Spinal cord (tissue), 10 donors: ENCODE measurements at places on chromosomes 4 and X. TPM values are rescaled to one million over a fixed set of nuclear protein-coding genes. Genes with fewer than 3 reads are reported as not detected.
A peak's percentile ranks its signal among the peaks of the same experiment; 100 is the strongest.

SRPK3 gene
- total RNA-seq = 1.3 TPM

BCORL1 gene
- total RNA-seq = 5.2 TPM

CPLX1 gene
- 5.3 TPM for total RNA-seq

CEP135 gene
- total RNA-seq = 11.0 TPM

CCDC160 gene
- total RNA-seq = 4.2 TPM

PPEF2 gene
- total RNA-seq = 0.06 TPM

EPHA5 gene
- total RNA-seq = 14.1 TPM

RTL3 gene
- total RNA-seq = 0.10 TPM

WDR45 gene
- total RNA-seq = 47.3 TPM

ASB12 gene
- total RNA-seq = 0.22 TPM

MAGEA1 gene
- not detected for total RNA-seq

CCDC158 gene
- total RNA-seq = 0.99 TPM

ADH1A gene
- total RNA-seq = not detected

SASH3 gene
- 8.2 TPM for total RNA-seq

NEUROG2 gene
- total RNA-seq = 1.0 TPM

DNA sequence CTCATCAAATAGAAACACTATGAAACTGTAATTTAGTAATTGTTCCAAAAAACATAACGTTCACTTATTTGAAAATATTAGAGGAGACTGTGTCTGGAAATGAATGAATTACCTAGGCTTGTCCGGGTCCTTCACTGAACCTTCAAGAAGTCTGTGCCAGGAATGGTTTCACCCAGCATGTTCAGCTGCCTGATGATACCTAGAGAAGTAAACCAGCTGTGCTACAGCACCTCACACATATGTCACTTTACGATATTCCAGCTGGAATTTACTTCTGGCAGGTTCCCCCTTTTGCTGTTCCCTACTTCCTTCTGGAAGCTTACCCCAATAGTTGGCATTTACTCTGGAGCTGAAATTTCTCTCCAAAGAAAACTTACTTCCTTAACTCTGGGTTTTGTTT lies 906.5 kb downstream of the FAT4 start:
- H3K4me3 ChIP-seq = no peak overlapping the region
- H3K27me3 ChIP-seq = no peaks in the 10 kb centered on the region
- no peak overlapping the region for H3K27ac ChIP-seq
- H3K36me3 ChIP-seq = no peaks in the 10 kb centered on the region
- no peaks in the 10 kb centered on the region for H3K4me1 ChIP-seq
- DNase-seq = no peak

- no peaks in the 10 kb centered on the region for H3K4me1 ChIP-seq
- no peaks in the 10 kb centered on the region for H3K36me3 ChIP-seq
- H3K27ac ChIP-seq = no peak overlapping the region
- no peak for DNase-seq
Observed at GRCh38 chr4:24973404-24973746, 57.4 kb downstream of the LGI2 start.

GRCh38 chr4:30716158-30716557 lies 4.0 kb upstream of the PCDH7 start:
- DNase-seq = no peak
- no peaks in the 10 kb centered on the region for H3K27me3 ChIP-seq
- no peaks in the 10 kb centered on the region for H3K36me3 ChIP-seq
- peak overlapping the region; percentile 98 for H3K27ac ChIP-seq
- H3K4me1 ChIP-seq = peaks cover 23% of the 10 kb centered on the region

GRCh38 chr4:8319731-8320385 lies 50.3 kb downstream of the HTRA3 start:
- peak; percentile 2 for DNase-seq
- H3K4me1 ChIP-seq = peaks cover 20% of the 10 kb centered on the region
- H3K27ac ChIP-seq = no peak overlapping the region
- H3K36me3 ChIP-seq = no peaks in the 10 kb centered on the region

GRCh38 chrX:43706786-43707370 lies 50.8 kb downstream of the MAOA start:
- H3K4me3 ChIP-seq = no peak overlapping the region
- H3K27me3 ChIP-seq = peaks cover 2% of the 10 kb centered on the region
- no peak for DNase-seq
- no peaks in the 10 kb centered on the region for H3K4me1 ChIP-seq
- H3K36me3 ChIP-seq = no peaks in the 10 kb centered on the region

DNA sequence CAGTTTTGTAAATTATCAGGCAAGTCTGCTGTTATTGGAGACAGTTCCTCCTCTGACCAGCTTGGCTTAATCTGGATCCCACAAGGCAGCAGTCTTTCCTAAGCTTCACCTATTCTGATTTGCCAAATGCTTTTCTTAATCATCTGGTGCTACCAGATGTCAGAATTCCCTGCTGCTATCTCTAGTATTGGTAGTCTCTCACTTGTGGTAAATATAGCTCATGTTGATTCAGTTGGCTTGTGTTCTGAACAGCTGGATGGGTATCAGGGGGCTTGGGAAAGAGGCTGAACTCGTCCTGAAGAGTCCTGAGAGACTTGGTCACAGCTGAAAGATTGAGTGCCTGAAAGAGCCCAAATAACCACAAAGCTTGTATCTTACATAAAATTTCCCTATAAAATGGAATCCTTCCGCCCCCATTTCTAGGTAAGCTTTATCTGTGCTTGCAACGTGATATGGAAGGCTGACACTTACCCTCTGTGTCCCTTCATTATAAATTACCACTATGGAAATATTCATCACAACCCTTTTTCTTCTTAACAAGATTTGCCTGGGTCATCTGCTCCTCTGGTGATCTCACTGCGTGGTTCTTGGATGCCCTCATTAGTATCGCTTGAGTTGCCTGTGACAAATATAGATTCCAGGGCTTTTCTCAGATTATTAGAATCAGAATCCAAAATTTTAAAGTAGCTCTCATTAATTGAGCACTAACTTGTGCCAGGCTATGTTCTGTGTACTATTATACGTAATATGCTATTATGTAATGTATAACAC lies 104.1 kb upstream of the GPRIN3 start:
- H3K4me3 ChIP-seq = no peak overlapping the region
- H3K27me3 ChIP-seq = no peaks in the 10 kb centered on the region
- H3K27ac ChIP-seq = no peak overlapping the region
- H3K36me3 ChIP-seq = no peaks in the 10 kb centered on the region

DNA sequence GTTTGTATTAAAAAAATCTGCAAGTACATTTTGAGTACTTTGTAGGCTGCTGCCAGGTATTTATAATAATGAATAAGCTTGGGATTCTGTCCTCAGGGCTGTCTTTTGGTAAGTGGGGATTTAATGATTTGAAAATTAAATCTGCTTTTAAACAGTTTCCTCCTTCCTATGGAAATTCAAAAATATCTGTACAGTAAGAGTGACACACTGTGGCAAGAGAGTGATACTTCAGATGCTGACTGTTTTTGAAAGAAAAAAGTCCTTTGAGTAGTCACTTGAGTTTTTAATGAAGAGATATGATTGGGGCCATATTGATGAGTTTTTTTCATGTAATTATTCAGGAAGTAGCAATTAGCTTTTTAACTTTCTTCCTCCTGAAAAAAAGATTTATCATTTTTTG lies 49.2 kb downstream of the SMARCAD1 start:
- peaks cover 9% of the 10 kb centered on the region for H3K36me3 ChIP-seq
- no peak for DNase-seq
- H3K4me1 ChIP-seq = no peaks in the 10 kb centered on the region

- no peak overlapping the region for H3K4me3 ChIP-seq
- H3K27ac ChIP-seq = no peak overlapping the region
- H3K36me3 ChIP-seq = no peaks in the 10 kb centered on the region
- DNase-seq = peak; percentile 7
- no peaks in the 10 kb centered on the region for H3K27me3 ChIP-seq
Observed at GRCh38 chrX:14573161-14573560, 43.8 kb downstream of the GLRA2 start.

DNA sequence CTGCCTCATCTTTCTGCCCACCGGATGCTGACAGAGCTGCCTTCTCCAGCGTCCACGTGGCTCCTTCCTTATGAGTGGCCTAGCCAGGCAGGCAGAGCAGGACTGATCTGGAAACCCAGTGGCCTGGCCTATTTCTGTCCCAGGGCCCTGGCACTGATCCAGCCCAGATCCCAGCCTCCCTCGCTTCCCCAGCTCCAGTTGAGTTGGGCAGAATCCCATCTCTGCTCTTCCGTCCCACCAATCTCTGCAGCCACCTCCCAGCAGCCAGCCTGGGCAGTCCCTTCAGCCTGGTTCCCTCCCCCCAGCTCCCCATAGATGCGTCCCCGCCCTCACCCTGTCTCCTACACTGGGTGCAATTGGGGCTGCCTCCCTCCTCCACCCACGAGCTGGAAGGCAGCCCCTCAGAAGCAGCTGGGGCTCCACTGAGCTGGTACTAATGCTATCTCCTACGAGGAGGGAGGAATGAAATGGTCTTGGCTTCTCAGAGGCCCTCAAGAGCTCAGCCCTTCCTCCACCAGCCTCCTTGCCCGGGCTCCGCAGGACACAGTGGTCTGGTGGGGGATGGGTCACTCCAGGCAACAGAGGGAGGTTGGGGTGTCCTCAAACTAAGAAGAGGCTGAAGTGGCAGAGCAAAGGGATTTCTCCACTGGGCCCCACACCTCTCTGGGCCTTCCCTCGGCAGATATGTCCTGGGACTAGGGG lies 94.2 kb downstream of the PJA1 start:
- peaks cover 8% of the 10 kb centered on the region for H3K27me3 ChIP-seq
- H3K4me1 ChIP-seq = peaks cover 9% of the 10 kb centered on the region
- no peak overlapping the region for H3K4me3 ChIP-seq

DNA sequence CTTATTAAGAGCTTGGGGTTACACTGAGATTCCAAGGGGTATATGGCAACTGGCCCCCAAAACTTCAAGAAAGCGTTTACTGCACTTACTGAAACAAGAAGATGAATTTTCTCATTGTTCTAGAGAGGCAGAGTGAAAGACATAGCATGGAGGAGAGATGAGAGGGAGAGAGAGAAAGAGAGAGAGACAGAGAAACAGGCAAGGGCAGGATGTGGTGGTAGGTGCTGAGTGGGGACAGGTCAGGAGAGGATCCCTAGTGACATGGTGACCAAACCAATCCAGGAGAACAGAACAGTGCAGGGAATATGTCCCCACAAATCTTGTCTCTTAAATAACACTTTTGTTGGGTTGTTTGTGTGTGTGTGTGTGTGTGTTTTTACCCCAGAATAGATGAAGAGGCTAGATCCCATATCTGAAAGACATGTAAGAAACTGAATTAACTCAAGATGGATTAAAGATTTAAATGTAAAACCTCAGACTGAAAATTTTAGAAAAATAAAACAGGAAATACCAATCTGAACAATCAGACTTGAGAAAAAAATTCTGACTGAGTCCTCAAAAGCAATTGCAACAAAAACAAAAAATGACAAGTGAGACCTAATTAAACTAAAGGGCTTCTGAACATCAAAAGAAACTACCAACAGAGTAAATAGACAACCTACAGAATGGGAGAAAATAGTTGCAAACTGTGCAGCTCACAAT lies 202.2 kb downstream of the QDPR start:
- H3K36me3 ChIP-seq = no peaks in the 10 kb centered on the region
- no peak for DNase-seq
- no peaks in the 10 kb centered on the region for H3K27me3 ChIP-seq
- H3K27ac ChIP-seq = no peak overlapping the region
- no peaks in the 10 kb centered on the region for H3K4me1 ChIP-seq

DNA sequence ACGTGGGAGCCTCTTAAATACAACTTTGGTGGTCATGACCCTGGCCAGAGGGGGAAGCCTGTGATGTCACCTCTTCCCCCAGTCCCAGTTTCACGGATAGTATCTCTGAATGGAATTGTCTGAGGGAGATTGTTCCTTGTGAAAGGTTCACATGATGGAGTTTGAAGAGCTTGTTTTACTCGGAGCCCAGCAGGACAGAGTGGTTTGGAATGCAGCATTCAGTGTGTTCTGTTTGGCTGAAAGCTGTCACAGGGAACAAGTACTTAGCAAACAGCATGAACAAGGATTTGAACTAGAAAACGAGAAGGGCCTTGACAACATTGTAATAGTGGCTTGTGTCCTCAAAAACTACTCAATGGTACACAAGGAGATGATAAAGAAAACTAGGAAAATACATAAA lies 133.9 kb upstream of the CXorf66 start:
- DNase-seq = no peak
- H3K36me3 ChIP-seq = no peaks in the 10 kb centered on the region
- H3K4me3 ChIP-seq = no peak overlapping the region

DNA sequence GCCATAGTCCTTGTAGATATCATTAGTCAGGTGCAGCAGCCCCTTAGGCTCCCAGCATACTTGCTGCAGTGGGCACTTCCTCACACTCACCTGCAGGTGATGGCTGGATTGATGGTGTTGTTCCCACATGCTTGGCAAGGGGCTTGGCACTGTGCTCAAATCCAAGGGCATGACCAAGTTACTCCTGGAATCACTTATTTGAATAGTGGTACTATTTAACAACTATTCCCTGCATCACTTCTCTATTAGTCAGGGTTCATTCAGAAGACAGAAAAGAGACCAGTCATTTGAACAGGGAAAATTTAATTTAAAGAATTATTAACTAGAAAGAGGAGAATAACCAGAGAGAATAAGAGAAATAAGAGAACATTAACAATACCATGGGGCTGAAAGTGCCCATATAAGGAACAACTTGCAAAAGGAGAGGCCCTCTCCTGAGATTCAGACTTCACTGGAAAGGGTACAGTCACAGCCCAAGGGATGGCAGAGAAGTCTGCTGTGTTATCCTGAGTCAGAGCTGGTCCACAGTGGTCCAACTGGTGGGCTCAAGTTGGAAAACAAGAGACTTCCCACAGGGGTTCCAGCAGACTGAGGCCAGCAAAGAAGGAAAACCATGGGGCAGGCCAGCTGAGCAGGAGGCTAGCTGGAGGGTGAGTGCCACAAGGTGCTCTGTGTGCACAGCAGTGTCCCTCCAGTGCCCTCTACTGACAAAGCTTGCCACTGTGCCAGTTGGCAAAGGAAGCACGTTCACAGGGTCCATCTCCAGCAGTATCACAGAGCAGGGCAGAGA lies 9.8 kb downstream of the SPP1 start:
- no peaks in the 10 kb centered on the region for H3K27me3 ChIP-seq
- H3K4me3 ChIP-seq = no peak overlapping the region
- no peaks in the 10 kb centered on the region for H3K36me3 ChIP-seq
- no peaks in the 10 kb centered on the region for H3K4me1 ChIP-seq
- no peak for DNase-seq

GRCh38 chr4:154877110-154877760 lies 96.2 kb downstream of the RBM46 start:
- no peaks in the 10 kb centered on the region for H3K4me1 ChIP-seq
- no peaks in the 10 kb centered on the region for H3K27me3 ChIP-seq
- H3K4me3 ChIP-seq = no peak overlapping the region
- no peak overlapping the region for H3K27ac ChIP-seq
- no peaks in the 10 kb centered on the region for H3K36me3 ChIP-seq

DNA sequence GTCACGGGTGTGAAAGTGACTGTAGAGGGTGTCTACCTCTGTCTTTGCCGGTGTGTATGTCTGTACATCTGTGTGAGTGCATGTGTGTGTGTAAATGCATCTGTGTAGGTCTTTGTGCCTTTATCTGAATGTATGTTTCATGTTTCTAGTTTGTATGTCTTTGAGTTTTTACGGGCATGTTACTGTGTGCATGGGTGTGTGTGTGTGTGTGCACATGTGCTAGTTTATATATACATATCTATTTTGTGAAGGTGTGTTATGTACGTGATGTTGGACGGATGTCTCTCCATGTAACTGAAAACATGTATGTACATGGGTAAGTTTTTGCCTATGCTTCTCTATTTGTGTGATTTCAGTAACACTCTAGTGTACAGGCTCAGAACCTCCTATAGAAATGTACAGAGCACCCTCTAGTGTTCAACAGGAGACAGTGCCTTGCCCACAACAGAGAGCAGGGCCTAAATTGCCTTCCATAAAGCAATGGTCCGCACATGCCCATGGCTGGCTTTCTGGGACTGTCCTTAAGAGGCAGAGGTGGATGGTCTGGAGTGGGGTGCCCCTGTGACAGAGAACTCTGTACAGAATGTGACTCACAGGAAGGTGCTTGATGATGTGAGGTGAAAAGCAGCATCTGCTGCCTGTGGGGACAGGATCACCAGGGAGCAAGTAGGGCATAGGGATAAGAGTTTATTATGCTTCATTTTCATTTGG lies 343.5 kb downstream of the RAPGEF2 start:
- H3K4me3 ChIP-seq = no peak overlapping the region
- DNase-seq = peak; percentile 43
- H3K36me3 ChIP-seq = no peaks in the 10 kb centered on the region
- H3K27ac ChIP-seq = no peak overlapping the region
